ENCODE measurements at places on chromosomes 3 and 15.

DNA sequence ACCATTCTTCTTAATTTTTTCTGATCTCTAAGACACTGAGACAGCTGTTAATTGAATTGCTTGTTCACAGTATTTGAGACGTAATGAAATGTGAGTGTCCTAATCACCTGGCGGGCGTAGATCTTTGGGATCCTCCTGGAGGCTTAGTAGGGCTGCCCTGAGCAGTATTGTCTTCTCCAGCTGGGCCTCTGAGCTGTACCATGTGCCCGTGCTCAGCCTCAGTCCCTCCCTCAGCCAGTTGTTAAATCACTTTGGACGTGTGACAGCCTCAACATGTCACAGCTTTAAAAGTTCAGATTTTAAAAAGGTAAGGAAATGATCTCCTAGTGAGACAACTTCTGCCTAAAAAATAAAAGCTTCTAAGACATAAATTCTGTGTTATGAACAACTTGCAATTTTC, 35.5 kb downstream of the IGF1R start:
- DNase-seq, result no peak

GRCh38 chr15:53569751-53570480, 189.5 kb downstream of the WDR72 start:
- no peak for DNase-seq

DNA sequence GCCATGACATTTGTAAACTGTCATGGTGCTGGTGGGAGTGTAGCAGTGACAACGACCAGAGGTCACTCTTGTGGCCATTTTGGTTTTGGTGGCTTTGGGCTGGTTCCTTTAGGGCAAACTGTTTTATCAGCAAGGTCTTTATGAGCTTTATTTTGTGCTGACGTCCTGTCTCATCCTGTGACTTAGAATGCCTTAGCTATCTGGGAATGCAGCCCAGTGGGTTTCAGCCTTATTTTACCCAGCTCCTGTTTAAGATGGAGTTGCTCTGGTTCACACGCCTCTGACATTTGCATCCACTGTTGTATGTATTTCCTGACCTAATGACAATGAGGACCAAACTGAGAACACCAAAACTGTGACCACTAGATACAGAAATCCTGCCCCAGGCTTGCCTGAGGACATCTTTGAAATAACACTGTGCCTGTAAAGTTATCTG, 37.6 kb downstream of the RAB8B start:
- no peak for DNase-seq

DNA sequence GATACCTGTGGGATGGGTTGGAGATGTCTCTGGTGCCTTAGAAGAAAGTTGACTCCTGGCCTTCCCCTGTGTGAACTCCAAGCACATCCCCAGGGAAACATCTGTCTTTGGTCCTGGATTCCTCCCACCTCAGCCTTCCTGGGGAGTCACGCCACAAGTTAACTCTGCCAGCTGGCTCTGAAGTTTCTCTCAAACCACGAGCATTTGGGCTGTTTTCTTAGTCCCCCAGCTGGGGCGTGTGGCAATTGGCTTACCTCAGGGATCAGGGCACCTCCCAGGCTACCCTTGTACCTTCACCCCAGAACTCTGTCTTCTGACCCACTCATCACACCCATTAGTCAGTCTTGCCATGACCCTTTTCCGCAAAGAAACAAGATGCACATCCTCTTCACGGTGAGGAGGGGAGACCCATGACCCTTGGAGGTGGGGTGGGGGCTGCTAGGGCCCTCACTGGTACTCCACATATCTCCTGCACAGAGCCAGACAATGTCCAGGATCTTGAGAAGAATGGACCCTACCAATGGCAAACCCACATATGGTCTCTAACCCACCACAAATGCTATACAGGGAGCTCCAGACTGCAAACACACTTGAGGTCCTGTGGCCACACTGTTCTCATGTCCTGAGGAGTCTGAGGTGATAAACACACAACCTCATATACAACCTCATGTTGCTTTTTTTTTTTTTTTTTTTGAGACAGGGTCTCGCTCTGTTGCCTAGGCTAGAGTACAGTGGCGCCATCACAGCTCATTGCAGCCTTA, 3.9 kb downstream of the NEIL1 start:
- DNase-seq, result no peak

- no peak for DNase-seq
These were observed 46.7 kb downstream of the EMC4 start for GRCh38 chr15:34271493-34271892.

DNA sequence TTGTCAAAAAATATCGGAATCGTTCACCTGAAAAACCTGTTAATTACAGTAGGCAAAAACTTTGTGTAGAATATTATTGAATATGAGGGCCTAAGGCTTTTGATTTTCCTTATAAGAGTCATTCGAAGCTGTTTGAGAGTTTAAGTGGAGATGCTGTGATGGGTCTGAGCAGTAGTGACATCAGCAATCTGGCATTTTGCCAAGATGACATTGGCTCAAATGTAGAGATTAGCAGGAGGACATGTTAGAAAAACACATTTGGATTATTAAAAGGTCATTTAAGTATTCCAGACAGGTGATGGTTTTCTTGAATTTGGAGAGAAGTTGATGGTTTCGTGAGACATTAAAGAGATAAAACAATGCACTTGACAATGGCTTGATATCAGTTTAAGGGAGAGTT, 12.9 kb downstream of the OR5AC2 start:
- DNase-seq, result no peak

DNA sequence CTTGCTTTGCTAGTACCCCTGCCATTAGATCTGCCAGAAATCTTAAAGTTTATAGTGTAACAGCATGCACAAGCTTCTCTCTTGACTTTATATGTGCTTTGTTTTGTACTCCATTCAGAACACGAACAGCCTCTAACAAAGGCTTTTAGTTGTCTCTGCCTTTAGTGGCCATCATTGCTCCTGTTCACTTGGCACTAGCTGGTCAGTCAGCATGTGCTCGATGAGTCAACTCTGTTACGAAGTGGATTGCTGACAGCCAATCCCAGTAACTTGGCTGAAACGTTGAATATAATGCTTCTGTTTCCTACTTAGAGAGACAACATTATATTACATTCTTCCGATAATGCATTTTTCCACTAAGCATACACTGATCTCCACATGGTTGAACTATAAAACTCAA, 349.2 kb downstream of the NAALADL2 start:
- no peak for DNase-seq

DNA sequence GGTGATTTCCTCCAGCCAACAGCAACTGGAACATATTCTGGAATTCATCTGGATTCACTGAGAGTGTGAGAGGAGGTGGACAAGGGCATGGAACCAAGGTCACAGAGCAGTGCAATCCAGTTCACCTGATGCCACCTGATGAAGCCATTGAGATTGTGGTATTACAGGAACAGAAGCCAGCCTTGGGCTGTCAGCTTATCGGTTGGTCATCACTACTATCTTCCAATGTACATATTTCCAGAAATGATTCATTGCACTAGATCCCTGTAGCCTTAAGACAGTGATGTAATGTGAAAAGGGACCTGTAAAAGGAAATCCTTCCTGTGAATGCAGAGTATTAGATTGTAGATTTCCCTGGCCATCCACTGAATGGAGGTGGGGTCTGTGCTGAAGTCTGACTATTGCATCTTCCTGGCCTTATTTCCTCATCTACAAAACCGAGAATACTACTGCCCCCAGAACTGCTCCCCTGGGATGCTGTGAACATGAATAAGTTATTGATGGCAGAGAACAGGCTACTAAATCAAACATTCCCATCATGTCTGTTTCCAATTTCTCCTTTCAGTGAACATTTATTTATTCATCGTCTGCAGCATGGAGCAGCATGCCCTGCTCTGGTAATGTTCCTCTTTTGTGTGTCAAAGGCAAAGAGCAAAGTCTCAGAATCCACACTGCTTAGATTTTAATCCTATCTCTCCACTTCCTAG, 47.4 kb upstream of the TPM1 start:
- DNase-seq, result no peak

DNA sequence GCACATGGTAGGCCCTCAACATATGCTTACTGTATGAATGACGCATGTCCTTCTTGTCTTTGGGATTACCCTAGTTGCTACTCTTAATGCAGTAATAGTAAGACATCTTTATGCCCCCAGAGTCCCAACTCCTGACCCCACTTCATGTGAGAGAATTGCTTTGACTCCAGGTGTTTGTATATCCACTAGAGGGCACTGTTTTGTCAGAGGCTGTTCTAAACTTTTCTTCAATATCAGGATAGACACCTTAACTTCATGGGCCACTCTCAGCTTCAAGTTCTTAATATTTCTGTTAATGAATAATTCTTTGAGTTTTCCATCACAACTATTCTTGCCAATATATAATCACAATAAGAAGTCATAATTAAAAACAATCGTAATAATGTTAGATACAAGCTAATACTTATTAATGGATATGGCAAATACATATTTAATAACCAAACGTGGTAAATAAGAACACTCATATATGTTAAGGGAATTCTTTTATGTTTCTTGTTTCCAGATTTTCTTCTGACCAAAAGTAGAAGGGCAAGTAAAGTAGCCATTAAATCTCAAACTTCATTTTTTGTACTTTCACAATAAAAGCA, 337.2 kb upstream of the DNAJC19 start:
- DNase-seq, result peak; percentile 3

DNA sequence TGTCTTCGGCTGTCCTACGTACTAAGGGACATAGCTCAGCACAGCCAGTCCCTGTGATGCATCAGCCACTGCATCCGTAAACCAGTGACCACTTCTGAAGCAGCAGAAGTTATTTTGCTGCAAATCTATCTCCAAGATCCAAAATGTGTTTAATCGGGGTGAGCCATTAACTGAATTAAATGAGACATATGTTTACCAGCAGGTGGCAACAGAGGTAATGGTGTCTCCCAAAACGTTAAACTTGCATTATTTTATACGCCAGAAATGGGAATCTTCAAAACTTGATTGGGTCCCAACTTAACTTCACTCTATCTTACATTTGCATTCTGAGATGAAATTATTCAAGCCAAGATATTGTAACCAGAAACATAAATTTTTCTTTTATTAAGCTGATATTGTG, 75.3 kb upstream of the BOC start:
- DNase-seq, result no peak

- no peak for DNase-seq
These were observed 43.2 kb downstream of the RBP2 start for GRCh38 chr3:139433089-139433488.

- DNase-seq, result no peak
These were observed 3.2 kb downstream of the AEN start for GRCh38 chr15:88624156-88624970.

DNA sequence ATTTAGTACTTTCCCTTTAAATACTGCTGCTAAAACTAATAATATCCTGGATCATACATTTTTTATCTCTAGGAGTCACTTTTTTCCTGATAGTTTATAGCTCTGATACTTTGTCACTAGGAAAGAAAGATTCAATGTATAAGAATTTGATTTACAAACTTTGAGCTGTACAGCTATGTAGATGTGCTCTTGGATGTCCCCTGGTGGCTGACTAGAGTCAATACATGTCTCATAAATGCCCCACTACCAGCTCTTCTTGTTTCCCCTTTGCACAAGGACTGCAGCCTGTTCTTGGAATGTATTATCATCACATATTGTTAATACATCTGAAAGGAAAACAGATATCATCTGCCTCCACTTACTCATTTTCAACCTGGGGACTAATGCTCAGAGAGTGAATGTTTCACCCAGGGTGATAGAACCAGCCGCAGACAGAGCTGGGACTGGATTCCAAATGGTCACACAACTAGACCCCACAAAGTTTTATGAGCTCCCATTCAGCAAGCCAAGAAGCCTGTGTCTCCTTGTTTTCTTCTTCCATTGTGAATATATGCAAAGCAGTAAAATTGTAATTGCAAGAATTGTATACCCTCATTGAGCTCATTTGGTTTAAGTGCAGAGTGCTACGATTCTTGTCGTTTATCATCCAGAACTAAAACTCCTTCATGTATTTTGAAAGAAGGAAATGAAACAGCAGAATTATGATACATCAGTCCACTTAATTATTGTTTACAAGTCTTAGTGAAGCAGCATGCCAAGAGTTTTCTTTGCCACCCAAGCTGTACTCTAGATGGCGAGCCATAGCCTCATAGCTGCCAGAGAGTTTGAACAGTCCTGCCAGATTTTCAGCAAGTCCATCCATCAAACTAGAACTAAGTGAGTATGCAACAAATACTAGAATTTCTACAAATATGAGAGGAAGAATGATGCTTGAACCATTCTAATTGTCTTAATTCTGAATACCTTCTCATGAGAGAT, 261.6 kb upstream of the LMCD1 start:
- no peak for DNase-seq

GRCh38 chr3:150743508-150743907, 19.5 kb downstream of the SIAH2 start:
- no peak for DNase-seq

DNA sequence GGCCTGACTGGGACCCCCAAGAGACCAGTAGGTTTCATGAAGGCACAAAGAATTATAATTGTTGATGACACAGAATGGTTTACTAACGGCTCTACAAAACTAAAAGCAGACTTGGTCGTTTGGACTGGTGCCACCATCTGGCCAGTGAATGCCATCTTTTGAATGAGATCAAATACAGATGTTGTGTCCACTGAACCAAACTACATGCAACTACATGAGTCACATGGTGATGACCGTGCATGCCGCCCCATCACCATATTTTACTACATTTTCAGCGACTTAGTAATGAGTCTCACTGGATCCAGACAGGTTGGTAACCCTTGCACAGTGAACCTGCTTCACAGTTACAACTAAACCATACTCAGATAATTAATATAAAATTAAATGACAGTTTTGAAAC, 803.3 kb downstream of the DIPK2A start:
- no peak for DNase-seq

- no peak for DNase-seq
These were observed 64.8 kb downstream of the DUT start for GRCh38 chr15:48396020-48396419.

- DNase-seq, result no peak
These were observed 103.1 kb downstream of the DGKG start for GRCh38 chr3:186258968-186259367.

- DNase-seq, result no peak
These were observed 654.9 kb downstream of the ZPLD1 start for GRCh38 chr3:103089758-103090157.

DNA sequence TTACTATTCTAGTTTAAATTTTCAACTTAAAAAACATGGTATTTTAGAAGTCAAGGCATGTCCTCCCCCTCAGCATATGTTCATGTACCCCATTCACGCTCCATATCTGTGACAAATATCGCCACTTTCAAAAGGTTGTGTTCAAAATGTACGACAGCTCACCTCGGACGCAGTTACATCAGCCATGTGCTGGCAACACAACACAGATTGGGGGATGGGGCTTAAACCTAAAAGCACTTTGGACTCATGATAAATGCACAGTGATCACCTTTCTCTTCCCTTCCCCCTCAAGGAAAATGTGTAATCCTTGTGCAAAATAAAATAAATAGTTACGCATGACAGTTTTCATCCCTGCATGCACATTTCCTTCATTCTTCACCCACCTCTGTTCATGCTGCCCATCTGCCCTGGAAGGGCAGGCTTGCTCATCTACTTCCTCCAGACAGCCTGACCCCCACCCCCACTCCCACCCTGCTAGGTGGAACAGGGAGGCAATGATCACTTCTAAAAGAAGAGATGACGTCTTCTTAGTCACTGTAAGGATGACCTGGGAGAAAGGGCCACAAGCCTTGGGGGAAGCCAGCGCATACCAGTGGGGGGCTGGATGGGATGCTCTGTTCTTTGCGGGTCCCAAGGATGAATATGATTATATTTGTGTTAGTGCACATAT, 271.4 kb upstream of the SEMA6D start:
- DNase-seq, result no peak

- no peak for DNase-seq
These were observed 50.1 kb downstream of the FRMD5 start for GRCh38 chr15:44144992-44145391.
